ENCODE measurements at places on chromosomes 2 and 18. TPM values are rescaled to one million over a fixed set of nuclear protein-coding genes. Genes with fewer than 3 reads are reported as not detected.

- no peak overlapping the region for H3K4me3 ChIP-seq
- no peaks in the 10 kb centered on the region for H3K4me1 ChIP-seq
- H3K27me3 ChIP-seq, result no peaks in the 10 kb centered on the region
- H3K36me3 ChIP-seq, result no peaks in the 10 kb centered on the region
Measured at GRCh38 chr2:114762986-114763385, 320.5 kb downstream of the DPP10 start.

GRCh38 chr18:54843314-54843713 is 15.0 kb downstream of the RAB27B start:
- no peaks in the 10 kb centered on the region for H3K36me3 ChIP-seq
- no peak overlapping the region for H3K4me3 ChIP-seq
- DNase-seq, result no peak
- peaks cover 4% of the 10 kb centered on the region for H3K27me3 ChIP-seq
- H3K4me1 ChIP-seq, result no peaks in the 10 kb centered on the region
- H3K27ac ChIP-seq, result no peak overlapping the region

MPV17 gene
- 80.8 TPM for total RNA-seq

DNA sequence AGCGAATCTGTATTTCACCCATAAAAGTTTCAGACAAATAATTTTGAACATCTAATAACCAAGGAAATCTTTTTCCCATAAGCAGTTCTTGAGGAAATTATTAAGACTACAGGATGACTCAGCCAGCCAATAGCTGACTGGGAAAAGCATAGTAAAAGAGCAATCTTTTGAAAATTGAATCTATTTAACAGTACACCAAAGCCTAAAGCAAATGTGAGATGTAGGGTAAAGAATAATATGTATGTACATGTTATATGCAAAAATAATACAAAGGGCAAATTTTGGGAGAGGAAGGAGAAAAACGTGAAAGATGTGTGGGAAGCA is 12.6 kb upstream of the KDSR start:
- peaks cover 29% of the 10 kb centered on the region for H3K36me3 ChIP-seq
- H3K27ac ChIP-seq, result peak overlapping the region; percentile 79
- H3K4me1 ChIP-seq, result peaks cover 38% of the 10 kb centered on the region
- DNase-seq, result no peak

DNA sequence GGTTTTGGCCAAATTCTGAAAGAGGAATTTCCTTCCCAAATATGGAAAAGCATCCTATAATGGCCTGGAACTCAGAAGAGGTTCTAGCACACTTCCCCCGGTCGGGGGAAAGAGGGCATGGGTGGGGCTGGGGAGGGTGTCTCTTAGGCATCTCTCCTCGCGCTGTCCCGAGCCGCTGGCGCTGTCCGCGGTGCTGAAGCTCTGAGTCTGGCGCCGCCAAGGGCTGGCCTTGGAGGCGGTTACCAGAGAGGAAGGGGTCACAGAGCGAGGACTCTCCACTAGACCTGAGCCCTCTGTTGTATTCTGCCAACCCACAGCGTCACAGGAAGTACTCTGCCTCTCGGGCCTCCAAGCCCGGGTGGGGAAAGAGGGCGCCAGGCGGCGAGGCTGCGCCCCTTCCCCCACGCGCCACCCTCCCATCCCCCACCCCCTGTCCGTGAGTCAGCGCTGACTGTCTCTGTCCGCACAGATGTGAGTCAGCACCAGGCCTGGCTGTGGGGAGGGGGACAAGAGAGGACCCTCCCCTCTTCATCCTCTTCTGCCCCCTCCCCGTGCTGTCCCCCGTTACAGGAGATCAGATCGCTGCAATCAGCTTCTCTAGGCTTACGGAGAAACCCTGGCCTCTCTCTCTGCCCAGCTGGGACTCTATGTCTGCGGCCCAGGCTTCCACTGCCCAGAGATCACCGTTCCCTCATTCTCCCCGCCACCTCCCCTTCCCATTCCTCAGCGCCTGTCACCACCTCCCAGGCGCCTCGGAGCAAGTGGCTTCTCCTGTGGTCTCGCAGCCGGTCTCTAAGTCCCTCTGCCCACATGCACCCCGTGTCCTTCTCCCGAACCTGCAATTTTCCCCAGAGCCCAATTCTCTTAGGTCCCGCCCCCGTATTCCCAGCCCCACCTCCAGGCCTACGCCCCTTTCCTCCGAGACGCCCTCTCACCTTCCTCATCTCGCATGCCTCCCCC is 779 bp downstream of the PTPRN start:
- peak; percentile 77 for DNase-seq
- H3K4me1 ChIP-seq, result no peaks in the 10 kb centered on the region
- H3K27ac ChIP-seq, result no peak overlapping the region
- H3K4me3 ChIP-seq, result no peak overlapping the region
- peaks cover 51% of the 10 kb centered on the region for H3K27me3 ChIP-seq

B3GNT7 gene
- total RNA-seq, result not detected

GRCh38 chr2:149611100-149611820 is 23.7 kb upstream of the MMADHC start:
- no peak overlapping the region for H3K4me3 ChIP-seq
- H3K36me3 ChIP-seq, result no peaks in the 10 kb centered on the region
- no peak overlapping the region for H3K27ac ChIP-seq

GRCh38 chr2:30134582-30134981 is 12.2 kb upstream of the YPEL5 start:
- H3K36me3 ChIP-seq, result no peaks in the 10 kb centered on the region
- no peak overlapping the region for H3K27ac ChIP-seq
- DNase-seq, result no peak

- no peaks in the 10 kb centered on the region for H3K36me3 ChIP-seq
- H3K4me3 ChIP-seq, result no peak overlapping the region
- H3K4me1 ChIP-seq, result peaks cover 16% of the 10 kb centered on the region
Measured at GRCh38 chr2:8656160-8656641, 25.7 kb upstream of the ID2 start.

PXDN gene
- total RNA-seq, result 0.20 TPM

EPB41L3 gene
- 14.0 TPM for total RNA-seq

PRKAG3 gene
- not detected for total RNA-seq

DNA sequence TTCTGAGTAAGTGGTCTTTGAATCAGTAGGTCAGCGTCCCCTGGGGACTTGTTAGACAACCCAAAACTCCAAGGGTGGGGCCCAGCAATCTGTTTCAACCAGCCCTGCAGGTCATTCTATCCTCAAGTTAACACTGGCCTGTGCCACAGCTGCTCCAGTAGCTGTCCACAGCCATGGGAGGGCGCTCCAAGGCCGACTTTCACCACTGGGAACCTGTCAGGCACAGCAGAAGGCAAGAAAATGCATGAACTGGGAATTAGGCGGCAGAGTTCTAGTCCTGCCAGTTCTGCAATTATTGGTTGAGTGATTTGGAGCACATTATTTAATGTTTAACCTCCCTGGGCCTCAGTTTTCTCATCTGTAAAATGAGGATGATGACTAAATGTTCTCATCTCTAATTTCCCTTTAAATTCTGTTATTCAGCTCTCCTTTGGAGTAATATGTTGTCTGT is 17.4 kb upstream of the MRPL33 start:
- H3K4me3 ChIP-seq, result no peak overlapping the region
- H3K27me3 ChIP-seq, result peaks cover 6% of the 10 kb centered on the region
- peaks cover 6% of the 10 kb centered on the region for H3K4me1 ChIP-seq
- no peaks in the 10 kb centered on the region for H3K36me3 ChIP-seq

- no peak overlapping the region for H3K27ac ChIP-seq
- H3K27me3 ChIP-seq, result no peaks in the 10 kb centered on the region
- no peak overlapping the region for H3K4me3 ChIP-seq
- no peak for DNase-seq
Measured at GRCh38 chr2:77028032-77028600, 494.1 kb downstream of the LRRTM4 start.

TMEM247 gene
- total RNA-seq, result not detected

POMC gene
- total RNA-seq, result 5.0 TPM

GRCh38 chr2:165573534-165574461 is 104.3 kb downstream of the CSRNP3 start:
- no peaks in the 10 kb centered on the region for H3K36me3 ChIP-seq
- H3K27ac ChIP-seq, result no peak overlapping the region
- no peak overlapping the region for H3K4me3 ChIP-seq

NPAS2 gene
- total RNA-seq, result 6.1 TPM

IRS1 gene
- 6.9 TPM for total RNA-seq

DNA sequence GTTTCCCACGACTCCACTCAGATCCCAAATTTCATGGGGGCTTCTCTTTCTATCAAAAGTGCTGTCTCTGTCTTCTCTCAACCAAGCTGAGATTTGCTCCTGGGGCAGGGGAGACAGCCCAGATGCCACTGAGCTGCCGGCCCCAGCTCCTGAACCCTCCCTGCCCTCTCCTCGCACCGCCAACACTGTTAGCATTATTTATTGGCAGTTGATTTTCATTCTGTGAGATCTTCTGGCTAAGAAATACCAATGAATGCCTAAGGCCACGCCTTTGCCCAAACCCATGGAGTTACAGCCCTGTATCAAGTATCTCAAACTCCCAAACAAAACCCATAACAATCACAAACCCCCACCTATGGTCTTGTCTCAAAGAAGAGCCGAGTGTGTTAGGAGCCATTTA is 153.0 kb upstream of the TWIST2 start:
- H3K27me3 ChIP-seq, result peaks cover 2% of the 10 kb centered on the region
- H3K36me3 ChIP-seq, result no peaks in the 10 kb centered on the region
- no peak for DNase-seq
- H3K27ac ChIP-seq, result no peak overlapping the region
- H3K4me3 ChIP-seq, result no peak overlapping the region

GRCh38 chr2:113757138-113757657 is 756 bp upstream of the SLC35F5 start:
- H3K36me3 ChIP-seq, result peaks cover 6% of the 10 kb centered on the region
- H3K4me3 ChIP-seq, result peak overlapping the region; percentile 87
- H3K27me3 ChIP-seq, result no peaks in the 10 kb centered on the region
- peaks cover 28% of the 10 kb centered on the region for H3K4me1 ChIP-seq
- H3K27ac ChIP-seq, result peak overlapping the region; percentile 99
- no peak for DNase-seq

CENPA gene
- 55.1 TPM for total RNA-seq

HAAO gene
- not detected for total RNA-seq

DNA sequence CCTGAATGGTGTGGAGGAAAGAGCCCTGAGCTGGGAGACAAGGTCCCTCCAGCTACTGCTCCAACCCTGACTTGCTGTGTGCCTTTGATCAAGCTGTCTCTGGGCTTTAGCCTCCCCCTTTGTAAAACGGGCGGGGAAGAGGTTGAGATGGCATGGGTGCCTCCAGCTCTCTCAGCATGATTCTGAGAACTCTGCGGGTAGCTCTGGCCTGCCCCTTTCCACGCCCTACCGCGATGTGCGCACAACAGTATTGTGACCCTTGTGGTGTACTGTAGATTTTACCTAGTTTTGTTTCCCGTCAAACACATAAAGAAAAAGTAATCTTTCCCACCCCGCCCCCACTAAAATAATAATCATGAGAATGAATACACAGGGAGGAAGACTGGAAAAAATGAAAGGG is 5.3 kb downstream of the CD8A start:
- H3K27me3 ChIP-seq, result peaks cover 33% of the 10 kb centered on the region
- H3K27ac ChIP-seq, result no peak overlapping the region
- no peak for DNase-seq
- H3K36me3 ChIP-seq, result no peaks in the 10 kb centered on the region

KCNK3 gene
- not detected for total RNA-seq

HK2 gene
- total RNA-seq, result 29.6 TPM

- H3K4me3 ChIP-seq, result no peak within 1 kb of the TSS
- peaks cover 32% of the 10 kb centered on the region for H3K27me3 ChIP-seq
- H3K27ac ChIP-seq, result no peak within 1 kb of the TSS
Measured at GRCh38 chr18:61333271-61333745, at the start of gene CDH20. CDH20 (plus strand) TSS chr18:61333430.

DNA sequence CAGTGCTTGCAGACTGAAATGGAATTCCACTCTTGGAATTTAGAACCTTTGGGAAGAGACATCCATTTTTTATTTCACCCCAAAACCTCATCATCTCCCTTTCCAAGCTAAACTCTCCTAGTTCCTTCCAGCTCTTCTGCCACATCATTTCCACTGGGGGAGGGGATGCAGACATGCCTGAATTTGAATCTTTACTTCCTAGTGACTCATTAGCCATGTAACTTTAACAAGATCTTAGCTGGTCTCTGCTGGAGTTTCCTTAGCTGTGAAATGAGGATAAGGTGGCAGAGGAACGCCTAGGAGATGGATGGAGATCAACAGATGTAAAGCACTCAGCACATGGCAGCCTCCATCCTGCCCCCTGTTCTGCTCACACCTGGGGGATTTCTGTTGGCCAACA is 266.8 kb downstream of the EN1 start:
- DNase-seq, result no peak
- no peak overlapping the region for H3K4me3 ChIP-seq
- no peaks in the 10 kb centered on the region for H3K36me3 ChIP-seq
- no peaks in the 10 kb centered on the region for H3K4me1 ChIP-seq

DNA sequence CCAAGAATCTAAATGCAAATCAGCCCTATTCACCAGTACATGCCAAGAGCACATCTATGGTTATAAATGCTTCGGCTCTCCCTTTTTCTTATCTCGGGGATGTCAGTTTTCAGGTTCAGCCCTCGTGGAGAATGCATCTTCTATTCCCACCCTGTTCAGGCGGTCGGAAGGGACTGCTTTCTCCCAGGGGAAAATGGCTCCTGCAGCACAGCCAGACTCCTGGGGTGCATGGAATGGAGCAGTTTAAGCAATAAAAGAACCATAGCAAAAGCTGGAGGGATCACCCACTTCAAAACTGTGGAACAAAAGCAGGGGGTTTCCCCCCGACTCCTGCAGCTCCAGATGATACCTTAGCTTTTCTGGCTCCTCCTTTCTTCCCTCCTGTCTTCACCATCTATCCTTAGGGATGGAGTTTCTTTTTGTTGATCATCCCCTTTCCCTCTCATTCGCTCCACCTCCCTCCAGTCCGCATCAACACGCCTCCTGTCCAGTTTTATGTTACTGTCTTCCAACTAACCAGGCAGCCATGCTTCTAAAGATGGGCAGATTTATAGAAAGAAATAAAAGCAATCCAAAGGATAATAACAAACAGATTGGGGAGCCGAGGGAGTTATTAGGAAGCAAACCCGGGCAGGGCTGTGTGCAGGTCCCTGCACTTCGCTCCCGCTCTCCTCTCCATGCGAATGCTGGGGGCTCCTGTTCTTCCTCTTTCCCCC is 356.2 kb upstream of the SMIM21 start:
- no peaks in the 10 kb centered on the region for H3K4me1 ChIP-seq
- no peaks in the 10 kb centered on the region for H3K36me3 ChIP-seq
- H3K4me3 ChIP-seq, result no peak overlapping the region
- H3K27me3 ChIP-seq, result peaks cover 3% of the 10 kb centered on the region
